LoVo (cell line): ENCODE measurements at places on chromosomes 16 and 17.
A peak's percentile ranks its signal among the peaks of the same experiment; 100 is the strongest.

DNA sequence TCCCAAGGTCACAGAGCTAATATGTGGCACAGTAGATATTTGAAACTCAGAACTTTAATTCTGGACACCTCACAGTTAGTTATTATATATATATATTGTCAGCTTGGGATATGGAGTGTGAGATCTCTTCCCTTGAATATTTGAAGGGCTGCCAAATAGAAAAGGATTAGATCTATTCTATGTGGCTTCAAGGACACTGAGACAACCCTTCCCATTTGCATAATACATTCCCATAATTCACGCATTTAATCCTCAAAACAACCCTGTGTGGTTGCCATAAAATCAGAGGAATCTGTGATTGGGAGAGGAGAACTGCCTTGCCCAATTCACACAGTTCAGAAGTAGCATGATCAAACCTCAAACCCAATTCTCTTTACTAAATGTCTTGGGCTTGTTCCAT lies 365.8 kb upstream of the DYNLRB2 start:
- no peak for DNase-seq

- no peak for DNase-seq
These were observed 24.2 kb downstream of the FAM117A start for GRCh38 chr17:49739641-49740271.

- DNase-seq = no peak
These were observed 69.4 kb downstream of the MPRIP start for GRCh38 chr17:17111401-17112393.

DNA sequence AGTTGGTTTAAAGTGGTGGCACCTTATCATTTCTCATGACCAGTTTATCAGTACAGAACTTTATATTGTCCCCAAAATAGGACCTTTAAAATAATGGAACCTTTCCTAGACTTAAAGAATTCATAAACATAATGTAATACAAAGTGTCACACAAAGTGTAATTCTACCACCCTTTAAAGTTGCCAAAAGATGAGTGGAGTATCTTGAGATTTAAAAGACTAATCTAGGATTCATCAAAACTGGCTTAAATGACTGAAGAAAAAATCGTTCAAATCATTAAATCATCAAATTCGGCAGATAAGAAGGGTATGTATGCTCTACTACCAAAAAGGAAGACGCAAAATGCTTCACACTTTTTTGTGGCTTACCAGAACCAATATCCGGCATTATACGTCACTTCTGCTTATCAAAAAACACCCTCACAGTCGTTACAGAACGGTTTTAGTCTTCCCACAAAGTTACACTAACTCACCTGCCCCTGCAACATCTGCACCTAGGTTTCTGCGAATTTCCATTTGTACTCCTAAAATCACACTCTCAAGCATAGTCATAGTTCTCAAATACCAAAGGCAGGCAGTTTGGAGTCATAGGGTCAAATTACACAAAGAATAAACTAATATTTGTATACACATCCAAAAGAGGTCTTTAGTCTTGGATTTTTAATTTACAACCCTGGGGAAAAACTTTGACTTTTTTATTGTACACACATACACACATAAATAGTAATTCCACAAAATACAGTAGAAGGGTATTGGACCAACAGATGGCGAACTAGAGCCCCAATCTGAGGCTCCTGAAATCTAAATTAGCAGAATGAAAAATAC lies 1.4 kb upstream of the KANSL1 start:
- DNase-seq = peak; percentile 54

GRCh38 chr17:78971756-78972506 lies 7.8 kb downstream of the LGALS3BP start:
- no peak for DNase-seq

- no peak for DNase-seq
These were observed 16.0 kb upstream of the CMTM4 start for GRCh38 chr16:66712512-66712911.

GRCh38 chr17:17346428-17347233 lies 43.5 kb downstream of the NT5M start:
- no peak for DNase-seq

DNA sequence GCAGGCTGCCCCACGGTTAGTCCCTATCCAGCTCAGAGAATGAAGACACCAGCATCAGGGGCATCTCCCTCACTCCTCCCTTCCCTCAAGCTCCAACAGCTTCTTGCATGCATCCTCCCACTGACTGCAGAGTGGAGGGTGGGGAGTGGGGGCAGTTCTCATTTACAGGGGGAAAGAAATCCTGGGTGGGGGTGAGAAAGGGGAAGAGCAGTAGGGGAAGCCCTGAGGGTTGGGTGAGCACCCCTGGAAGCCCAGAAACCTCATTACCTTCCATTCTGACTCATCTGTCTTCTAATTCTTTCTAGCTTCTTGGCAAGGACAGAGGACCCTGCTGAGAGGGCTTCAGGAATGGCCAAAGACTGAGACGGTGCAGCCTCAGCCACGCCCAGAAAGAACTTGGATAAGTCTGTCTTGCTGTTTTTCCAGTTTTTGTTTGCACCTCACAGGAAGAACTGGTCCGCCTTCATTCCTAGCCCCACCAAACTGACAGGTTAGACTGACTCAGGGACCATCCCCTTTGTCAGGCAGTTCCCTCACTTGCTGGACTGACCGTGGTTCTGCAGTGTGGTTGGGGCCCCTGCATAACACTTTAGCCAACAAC lies 52.5 kb upstream of the WSB1 start:
- peak; percentile 91 for DNase-seq

DNA sequence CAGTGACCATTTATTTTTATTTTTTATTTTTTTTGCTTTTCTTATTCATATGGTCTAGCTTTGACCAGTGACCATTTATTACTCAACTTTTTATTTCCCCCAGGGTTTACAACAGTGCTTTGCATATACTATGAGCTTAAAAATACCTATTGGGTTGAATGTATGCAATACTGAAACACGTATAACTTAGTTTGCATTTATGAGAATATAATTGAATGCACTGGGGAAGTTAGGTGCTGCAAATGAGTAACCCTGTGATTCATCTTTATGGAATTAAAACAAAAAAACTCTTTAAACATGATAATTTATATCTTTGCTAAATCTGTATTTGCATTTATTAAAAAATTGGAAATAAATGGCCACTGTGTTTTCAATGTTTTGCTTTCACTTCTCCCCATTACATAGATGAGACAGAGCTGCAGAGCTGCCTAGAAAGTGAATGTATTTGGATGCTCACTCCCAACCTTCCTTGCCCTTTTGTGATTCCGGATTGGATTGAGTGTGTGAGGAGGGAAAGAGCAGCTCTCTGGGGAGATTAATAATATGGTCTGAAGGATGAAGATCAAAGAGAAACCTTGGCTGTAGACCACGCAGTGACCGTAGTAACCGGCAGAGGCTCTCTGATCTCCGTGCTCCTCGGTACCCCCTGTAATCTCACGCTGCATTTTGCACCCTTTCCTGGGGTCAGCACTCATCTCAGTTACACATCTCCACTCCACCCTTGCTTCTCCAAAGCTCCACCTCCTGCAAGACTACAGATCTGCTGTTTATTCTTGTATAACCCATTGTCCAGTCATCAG lies 14.3 kb downstream of the TMEM100 start:
- no peak for DNase-seq
